ENCODE measurements at places on chromosomes 11 and 22.
A peak's percentile ranks its signal among the peaks of the same experiment; 100 is the strongest.

GRCh38 chr11:40227730-40228129 is 1231.7 kb downstream of the LRRC4C start:
- DNase-seq, result no peak

DNA sequence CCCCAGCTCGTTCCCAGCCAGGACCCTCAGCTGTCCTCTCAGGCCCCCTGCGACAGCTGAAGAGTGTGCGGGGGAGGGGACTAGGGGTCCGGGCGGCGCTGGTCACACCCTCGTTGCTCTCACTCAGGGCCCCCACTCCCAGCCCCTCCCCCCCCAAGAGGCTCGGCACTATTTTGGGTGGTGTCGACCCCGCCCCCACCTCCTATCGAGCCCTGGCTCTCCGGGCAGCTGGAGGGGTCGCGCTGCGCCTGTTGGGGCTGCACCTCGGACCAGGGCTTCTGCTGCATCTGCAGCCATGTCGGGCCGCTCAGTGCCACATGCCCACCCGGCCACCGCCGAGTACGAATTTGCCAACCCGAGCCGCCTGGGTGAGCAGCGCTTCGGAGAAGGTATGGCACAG is at the start of gene HSPB2:
HSPB2 (plus strand) TSS at position 200 of the 400 bp plus-strand sequence; CDS start at position 296, 96 bp downstream.
- DNase-seq, result no peak

GRCh38 chr22:21938906-21939305 is 13.7 kb downstream of the PPM1F start:
- no peak for DNase-seq

DNA sequence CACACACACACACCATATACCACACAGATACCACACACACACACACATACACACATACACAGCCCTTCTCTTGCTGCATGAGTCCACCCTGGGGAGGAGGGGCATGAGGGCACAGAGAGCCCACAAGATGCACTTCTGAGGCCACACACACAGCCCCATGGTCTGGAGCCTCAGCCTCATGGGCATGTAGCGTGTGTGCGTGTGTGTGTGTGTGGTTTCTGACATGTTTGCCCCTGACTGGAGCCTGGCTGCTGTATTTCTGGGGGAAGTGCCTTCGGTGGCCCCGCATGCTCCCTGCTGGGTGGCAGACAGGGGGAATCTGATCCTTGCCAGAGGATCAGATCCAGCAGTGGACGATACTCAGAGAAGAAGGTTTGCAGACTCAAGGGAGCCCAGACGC is 97.0 kb upstream of the PRR5 start:
- DNase-seq, result no peak

GRCh38 chr11:109015283-109015682 is 350.4 kb downstream of the DDX10 start:
- DNase-seq, result no peak

DNA sequence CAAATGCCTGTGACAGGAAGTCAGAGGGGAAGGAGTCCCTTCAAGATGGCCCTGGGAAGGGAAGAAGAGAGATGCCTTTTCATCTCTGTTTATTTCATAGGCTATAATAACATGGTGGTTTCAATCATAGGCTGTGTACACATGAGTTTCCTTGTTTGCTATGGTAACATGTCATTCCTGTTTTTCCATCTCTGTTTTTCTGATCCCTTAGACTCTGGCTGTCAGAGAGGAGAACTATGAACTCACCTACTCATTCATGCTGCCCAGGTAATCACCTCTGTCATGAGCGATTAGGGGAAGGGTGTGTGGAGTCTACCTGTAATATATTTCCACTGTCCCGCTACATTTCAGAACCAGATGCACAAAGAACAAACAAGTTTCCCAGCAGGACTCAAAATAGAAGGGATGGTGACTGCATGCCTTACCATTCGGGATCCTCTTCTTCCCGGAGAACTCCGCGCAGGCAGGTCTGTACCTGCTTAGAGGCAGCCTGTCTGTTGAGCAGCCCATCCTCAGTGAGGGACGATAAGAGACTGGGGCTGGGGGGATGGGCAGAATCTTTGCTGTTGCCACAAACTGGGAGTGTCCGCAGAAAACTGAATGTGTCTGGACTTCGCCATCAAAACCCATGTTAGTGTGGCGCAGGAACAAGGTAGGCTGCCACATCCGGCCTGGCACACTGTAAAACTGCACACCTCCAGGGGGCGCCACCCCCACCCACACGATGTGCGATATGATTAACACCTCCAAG is 7.1 kb upstream of the PEX26 start:
- no peak for DNase-seq

DNA sequence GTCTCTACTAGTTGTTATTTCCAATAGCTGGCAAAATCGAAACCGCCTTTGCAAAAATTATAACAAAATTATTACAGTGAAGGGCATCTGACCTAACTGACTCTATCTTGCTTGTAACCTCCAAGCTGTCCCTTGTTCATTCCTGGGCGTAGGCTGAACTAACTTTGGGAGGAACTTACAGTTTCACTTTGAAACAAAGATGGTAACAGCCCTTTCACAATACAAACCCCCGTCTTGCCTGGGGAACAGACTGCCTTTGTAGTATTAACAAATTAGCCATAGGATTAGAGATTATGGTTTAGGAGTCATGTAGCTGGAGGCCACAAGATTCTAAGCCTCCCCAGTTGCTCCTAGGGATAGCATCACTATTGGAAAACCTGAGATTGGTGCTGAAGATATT is 131.6 kb upstream of the HSD17B12 start:
- no peak for DNase-seq

- DNase-seq, result no peak
Measured at GRCh38 chr22:23001463-23001862, 68.9 kb upstream of the GNAZ start.

DNA sequence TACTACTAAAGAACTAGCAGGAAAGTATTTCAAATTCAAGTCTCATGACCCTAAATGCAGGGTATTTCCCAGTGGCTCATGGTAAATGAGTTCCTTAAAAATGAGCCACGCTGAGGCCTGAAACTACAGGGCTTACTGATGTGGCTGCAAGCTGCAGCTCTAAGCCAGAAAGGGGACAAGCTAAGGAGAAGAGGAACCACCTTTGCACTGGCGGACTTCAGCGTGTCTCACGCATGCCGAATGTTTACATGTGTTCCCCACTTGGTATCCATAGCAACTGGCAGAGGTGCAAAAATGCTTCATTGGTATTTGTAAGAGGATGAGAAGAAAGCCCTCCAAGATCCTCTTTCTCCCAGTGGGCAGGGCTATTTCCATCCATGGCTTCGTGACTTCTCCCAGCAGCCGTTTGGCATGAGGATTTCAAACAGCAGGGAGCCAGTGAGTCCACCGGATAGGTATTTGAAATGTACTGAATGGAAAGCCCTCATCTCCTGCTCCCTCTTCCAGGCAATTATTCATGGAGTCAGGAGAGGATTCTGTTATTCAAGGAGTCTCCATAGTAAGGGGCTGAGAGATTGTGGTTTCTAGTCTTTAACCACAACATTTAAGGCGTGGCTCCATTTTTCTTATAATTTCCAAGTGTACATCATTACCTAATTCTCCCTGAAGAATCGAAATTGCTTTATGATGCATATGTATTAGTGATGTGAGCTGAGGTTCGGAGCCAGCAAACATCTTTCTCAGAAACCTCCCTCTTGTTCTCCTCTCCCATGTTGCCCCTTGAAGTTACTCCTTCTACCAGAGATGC is 55.3 kb upstream of the CD44 start:
- DNase-seq, result peak; percentile 49

GRCh38 chr22:38481162-38481870 is 13.4 kb downstream of the KDELR3 start:
- DNase-seq, result no peak

GRCh38 chr22:27213294-27213693 is 555.9 kb downstream of the MIAT start:
- DNase-seq, result no peak

DNA sequence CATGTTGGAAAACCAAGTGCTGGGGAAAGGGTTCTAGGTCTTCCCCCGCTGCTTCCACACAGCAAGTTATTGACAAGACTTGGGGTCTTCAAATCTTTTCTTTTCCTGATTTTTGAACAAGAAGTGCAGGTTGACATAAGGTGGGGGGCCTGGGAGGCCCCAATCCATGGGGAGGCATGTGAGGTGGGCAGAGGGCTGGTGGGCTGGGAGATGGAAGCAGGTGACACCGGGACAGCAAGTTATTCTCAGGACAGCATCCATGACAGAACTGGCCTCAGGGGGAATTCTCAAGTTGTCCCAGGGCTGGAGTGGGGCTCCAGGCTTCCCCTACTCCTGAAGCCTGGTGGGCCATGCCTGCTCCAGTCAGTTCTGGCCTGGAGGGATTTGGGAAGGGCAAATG is 5.5 kb downstream of the FGF19 start:
- DNase-seq, result no peak

GRCh38 chr11:71454470-71455113 is 1.6 kb downstream of the NADSYN1 start:
- DNase-seq, result peak; percentile 28

GRCh38 chr11:128207861-128208321 is 379.5 kb downstream of the ETS1 start:
- no peak for DNase-seq

DNA sequence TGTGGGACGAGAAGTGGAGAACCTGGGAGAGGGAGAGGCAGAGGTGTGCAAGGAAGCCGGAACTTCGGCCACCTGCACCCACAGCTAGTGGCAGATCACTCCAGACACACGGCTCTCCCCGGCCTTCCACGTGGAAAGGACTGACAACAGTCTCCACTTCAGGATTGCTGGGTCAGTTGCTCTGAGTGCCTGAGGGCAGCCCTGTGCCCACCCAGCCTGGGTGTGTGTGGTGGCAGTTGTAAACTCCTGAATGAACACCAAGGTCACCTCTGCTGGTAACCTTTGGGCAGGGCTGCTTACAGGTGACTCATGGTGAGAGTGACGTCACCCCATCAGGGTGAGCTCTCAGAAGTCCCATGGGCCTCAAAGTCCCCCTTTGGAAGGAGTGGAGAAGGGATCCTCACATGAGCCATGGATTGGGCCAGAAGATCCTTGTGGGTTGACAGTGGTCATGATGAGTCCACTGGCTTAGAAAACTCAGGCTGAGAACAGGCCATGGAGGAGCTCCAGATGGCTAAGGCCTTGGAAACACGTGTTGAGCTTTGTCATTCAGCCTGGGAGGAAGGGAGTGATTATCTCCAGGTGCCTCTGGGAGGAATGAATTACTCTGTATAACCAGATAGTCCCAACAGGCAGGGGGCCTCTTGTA is 71.3 kb downstream of the BCR start:
- no peak for DNase-seq

DNA sequence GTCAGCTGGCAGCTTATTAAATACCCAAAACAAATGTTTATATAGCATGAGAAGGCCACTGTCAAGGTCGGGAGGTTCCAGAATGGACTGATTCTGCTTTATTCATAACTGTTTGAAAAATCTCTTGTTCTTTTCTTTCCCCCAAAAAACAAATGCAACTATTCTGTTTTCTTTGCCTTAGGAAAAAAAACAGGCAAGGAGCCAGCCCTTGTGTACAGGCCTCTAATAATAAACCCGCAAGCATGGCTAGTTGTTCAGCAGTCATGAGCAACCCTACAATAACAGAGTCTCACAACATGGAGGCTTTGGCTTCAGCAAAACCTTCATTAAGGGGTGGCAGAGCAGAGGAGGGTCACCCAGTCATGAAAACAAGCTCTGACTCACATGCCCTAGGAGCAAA is 191.7 kb downstream of the KIRREL3 start:
- DNase-seq, result no peak

DNA sequence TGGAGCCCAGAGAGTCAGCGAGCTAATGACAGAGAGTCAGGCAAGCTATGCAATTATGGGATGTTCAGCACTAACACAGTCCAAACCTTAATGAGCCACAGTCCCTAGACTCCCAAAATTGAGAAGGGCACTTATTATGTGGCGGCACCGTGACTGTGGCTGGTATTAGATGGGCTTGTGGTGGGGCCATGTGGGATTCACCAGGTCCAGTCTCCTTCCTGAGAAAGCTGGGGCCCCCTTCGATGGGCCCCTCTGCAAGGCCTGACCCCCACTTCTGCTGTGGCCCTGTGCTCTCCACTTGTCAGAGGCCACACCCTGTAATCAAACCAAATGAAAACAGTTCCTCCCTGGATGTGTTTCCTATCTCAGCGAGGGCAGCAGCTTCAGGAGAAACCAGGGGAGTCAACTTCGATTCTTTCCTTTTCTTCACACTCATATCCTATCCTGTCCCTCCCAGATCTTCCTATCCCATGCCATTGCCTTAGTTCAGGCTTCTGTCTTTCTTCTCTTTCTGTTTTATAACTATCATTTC is 42.9 kb downstream of the INSC start:
- no peak for DNase-seq

DNA sequence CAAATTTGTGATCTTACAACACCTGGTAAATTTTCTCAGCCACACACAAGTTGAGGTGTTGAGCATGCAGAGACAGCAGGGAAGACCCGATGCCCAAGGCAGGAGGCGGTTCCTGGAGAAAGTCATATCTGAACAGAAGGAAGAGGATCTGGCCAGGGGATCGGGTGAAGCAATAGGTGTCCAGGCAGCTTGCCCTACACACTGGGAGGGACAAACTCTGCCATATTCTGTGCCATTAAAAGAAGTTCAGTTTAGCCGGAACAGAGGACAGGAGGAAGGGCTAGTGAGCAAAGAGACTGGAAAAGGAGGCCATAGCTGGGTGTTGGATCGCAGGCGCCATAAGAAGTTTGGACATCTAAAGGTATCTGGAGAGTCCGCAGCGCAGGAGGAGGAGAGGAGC is 76.5 kb downstream of the TMPRSS5 start:
- DNase-seq, result no peak

GRCh38 chr11:2804189-2804588 is 81.4 kb downstream of the CDKN1C start:
- no peak for DNase-seq

GRCh38 chr11:85407648-85408047 is 219.5 kb downstream of the DLG2 start:
- no peak for DNase-seq

DNA sequence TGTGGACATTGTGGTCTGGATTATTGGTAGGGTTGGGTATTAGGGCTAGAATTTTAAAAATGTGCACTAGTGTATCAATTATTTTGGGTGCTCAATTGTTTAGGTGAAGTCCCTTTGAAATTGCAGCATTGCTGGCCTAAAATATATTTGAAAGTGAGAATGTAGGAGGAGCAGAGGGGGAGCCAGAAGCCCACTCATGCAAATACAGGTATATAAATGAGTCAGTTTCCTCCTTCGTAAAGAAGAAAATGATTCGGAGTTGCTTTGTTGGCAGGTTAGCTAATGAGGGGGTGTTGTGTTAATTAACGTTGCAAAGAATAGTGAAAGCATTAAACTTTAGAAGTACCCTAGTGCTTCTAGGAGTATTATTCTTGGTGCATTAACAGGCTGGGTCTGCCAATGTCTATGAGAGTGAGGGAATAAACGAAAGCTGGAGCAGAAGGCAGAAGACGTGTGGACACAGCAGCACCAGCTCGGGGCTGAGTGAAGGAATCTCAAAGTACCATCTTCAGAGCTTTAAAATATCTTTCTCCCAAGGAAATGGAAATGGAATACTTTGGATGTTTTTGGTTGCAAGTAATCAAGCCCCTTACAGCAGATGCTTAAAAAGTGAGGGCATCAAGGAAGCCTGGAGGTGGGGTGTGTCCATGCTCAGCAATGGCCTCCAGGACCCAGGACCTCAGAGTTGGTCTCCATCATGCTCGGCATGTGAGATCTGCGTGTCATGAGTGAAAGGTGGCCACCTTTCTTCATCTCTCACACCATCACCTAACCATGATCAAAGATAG is 522.9 kb downstream of the NTM start:
- no peak for DNase-seq

All from activated gamma-delta T cell treated with Interleukin-2 at 50 U/mL for 16 hours (primary cell).